ENCODE measurements at places on chromosomes 5 and 9.
A peak's percentile ranks its signal among the peaks of the same experiment; 100 is the strongest.

DNA sequence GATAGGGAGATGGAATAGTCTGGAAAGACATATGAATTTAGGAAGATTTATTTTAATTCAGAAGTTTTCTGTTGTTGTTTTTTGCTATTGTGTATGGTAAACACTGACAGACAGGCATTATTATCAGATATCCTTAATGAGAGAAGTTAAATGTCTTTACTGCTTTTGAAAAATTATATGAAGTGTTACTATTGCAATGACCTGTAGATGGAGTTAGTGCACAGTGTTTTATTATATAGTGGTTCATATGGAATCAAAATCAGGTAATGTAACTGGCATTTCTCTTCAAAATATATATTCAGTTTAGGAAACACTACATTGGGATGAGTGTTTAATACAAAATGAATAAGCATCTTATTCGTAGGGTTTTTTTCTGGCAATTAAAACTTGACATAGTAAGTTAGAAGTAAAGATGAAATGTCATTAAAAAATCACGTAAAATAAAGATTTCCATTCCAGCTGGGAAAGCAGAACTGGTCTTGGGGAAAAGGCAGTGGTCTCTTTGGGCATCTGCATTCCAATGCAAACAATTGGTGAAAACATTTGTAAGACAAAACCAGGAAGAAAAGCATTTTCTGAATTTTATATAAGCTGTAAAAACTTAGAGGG, 3.9 kb downstream of the GABRA1 start:
- DNase-seq, result no peak

- no peak for DNase-seq
Measured at GRCh38 chr5:163402007-163402406, 35.4 kb upstream of the CCNG1 start.

- no peak for DNase-seq
Measured at GRCh38 chr9:8571643-8572042, 772.1 kb upstream of the DMAC1 start.

DNA sequence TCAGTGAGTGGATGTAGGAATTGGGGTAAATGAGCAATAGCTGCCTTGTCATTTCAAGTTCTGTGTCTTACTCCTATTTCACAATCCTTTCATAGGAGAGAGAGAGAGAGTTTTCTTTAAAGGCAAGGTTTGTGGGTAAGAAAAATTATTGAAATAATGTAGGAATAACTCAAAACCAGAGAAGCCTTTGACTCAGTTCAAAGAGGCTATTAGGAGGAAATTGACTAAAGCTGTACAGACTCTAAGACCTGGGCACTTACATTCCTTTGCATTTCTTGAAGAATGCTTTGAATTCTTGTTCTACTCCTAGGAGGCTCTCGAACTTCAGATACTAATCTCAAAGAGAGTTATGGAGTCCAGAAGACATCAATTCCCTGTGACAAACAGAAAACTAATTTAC, 257.1 kb downstream of the FBXL7 start:
- DNase-seq, result no peak

DNA sequence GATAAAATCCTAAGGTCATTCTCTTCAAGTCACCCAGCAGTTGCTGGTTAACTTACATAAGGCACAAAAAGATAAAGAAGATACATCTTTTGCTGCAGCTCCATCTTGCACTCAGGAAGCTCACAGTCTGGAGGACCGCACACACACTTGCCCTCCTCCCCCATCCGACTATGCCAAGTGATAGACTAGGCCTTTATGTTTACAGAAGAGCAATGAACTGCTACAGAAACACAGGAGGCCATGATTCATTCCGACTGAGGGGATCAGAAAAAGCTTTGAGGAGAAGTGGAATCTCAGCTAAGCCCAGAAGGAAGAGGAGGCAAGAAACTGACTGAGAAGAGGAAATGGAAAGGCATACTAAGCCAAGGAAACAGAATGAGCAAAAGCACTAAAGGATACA, 17.4 kb downstream of the NRG2 start:
- no peak for DNase-seq

GRCh38 chr5:159620853-159621540, 290.7 kb upstream of the IL12B start:
- DNase-seq, result no peak

DNA sequence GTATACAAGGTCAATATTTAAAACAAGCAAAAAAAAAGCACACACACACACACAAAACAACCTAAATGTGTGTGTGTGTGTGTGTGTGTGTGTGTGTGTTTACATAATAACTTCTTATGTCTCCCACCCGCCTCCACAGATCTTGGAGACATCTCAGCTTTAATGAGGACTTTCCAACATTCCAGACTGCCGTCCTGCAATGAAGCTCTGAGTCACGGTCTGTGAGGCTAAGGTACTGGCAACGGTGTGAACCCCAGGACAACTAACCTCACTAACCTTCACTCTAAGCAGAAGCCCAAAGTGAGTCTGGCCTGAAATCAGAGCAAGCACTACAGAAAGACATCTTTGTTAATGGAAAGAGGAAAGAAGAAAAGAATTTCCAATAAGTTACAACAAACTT, 22.3 kb downstream of the ZNF474 start:
- no peak for DNase-seq

GRCh38 chr5:83357621-83358231, 113.8 kb upstream of the VCAN start:
- no peak for DNase-seq

DNA sequence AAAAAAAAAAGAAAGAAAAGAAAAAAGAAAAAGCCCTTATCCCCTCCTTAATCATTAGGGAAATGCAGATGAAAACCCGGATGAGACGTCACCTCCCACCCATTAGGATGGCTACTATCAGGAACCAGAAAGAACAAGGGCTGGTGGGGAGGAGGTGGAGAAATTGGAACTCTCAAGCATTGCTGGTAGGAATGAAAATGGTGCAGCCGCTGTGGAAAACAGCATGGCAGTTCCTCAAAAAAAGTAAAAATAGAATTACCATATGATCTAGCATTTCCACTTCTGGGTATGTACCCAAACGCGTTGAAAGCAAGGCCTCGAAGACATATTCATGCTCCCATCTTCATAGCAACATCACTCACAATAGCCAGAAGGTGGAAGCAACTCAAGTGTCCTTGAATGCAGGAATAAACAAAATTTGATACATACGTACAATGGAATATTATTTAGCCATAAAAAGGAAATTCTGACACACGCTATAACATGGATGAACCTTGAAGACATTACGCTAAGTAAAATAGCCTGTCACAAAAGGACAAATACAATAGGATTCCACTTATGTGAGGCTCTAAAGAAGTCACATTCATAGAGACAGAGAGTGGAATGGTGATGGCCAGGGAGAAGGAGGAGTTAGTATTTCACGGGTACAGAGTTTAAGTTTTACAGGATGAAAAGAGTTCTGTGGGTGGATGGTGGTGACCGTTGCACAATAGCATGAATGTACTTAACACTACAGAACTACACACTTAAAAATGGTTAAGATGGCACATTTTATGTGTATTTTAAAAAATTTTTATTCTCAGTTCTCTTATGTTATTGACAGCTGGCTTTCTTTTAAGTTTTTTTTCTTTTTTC, 166.8 kb upstream of the IER5L start:
- no peak for DNase-seq

DNA sequence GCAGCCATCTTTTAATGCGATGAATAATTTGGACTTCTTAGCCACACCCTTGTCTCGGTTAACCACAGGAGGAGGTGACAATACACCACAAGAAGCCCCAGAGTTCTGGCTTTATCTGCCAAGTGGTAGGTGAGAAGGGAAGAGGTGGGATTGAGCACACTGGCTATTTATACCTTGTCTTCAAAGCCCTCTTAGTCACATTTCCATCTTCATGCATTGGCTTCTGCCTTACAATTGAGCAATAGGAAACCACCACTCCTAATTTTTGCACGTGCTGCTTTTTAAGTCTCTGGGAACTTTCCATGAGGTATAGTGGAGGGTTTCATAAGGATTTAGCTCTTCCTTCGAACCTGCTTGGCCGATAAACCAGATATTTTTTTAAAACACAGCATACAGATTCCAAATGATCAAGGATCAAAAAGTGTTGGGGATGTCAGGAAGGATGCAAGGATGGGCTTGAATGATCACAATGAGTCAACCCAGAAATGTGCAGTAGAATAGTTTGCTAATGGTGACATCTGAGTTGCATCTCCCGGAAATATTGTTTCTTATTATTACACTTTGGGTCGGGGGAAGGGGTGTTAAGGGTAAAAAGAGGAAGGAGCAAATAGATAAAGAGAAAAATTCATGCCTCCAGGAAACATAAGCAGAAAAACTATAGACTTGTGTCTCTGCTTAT, 25.5 kb downstream of the PLAC8L1 start:
- DNase-seq, result no peak

- DNase-seq, result no peak
Measured at GRCh38 chr9:78971540-78971939, 600.2 kb upstream of the TLE4 start.

- no peak for DNase-seq
Measured at GRCh38 chr9:34929506-34930102, 28.5 kb upstream of the PHF24 start.

GRCh38 chr5:134892282-134892681, 12.6 kb upstream of the PCBD2 start:
- no peak for DNase-seq

DNA sequence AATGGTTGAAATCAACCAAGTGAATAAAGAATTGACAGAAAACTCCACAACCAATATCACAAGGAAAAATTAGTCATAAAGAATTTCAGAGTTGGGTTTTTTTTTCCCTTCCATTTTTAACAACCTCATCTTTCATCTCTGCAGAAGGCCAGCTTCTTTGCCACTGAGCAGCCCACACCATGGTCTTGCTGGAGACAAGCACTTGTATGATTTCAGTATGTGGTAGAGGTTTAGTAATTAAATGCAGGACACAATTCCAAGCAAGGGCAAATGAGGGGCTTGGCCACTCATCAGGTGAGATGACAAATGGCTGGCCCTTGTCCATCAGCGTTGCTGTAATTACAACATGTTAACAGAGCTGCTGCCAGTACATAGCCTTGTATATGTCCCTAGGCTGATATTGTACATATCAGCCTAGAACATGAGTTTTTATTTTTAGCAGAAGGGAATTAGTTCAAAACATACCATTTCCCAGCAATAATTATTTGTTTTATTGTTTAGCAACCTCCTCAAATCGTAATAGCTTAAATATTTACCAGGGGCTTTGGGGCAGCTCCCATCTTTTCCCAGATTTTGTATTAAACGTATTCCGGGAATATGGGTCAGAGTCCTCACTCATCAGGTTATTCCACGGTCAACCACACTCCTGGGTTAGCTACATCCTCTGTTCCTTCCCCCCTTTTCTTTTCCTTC, 5.0 kb upstream of the C9 start:
- no peak for DNase-seq

GRCh38 chr5:17434982-17435381, 63.0 kb upstream of the TAF11L2 start:
- no peak for DNase-seq

GRCh38 chr5:170316937-170317336, 19.4 kb upstream of the LCP2 start:
- no peak for DNase-seq

GRCh38 chr5:36734422-36734821, 128.0 kb downstream of the SLC1A3 start:
- DNase-seq, result no peak

GRCh38 chr9:72601615-72602014, 80.2 kb downstream of the TMC1 start:
- DNase-seq, result no peak

- no peak for DNase-seq
Measured at GRCh38 chr9:94649100-94649819, 9.9 kb upstream of the FBP1 start.

DNA sequence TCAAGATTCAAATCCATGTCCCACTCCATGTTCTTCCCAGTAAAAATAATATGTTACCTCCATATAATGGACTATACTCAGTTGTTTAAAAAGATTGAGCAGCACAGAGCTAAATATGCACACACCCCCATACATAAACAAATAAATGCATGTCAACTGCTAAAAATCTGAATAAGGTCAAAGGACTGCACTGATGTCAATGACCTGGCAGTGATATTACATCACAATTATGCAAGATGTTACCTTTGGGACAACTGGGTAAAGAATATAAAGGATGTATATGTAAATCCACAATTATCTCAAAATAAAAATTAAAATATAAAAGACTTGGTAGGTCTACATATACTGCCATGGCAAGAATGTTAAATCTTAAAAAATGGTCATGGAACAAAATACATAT, 57.9 kb downstream of the CDK5RAP2 start:
- DNase-seq, result no peak

- no peak for DNase-seq
Measured at GRCh38 chr5:34564710-34565235, 91.4 kb upstream of the RAI14 start.

DNA sequence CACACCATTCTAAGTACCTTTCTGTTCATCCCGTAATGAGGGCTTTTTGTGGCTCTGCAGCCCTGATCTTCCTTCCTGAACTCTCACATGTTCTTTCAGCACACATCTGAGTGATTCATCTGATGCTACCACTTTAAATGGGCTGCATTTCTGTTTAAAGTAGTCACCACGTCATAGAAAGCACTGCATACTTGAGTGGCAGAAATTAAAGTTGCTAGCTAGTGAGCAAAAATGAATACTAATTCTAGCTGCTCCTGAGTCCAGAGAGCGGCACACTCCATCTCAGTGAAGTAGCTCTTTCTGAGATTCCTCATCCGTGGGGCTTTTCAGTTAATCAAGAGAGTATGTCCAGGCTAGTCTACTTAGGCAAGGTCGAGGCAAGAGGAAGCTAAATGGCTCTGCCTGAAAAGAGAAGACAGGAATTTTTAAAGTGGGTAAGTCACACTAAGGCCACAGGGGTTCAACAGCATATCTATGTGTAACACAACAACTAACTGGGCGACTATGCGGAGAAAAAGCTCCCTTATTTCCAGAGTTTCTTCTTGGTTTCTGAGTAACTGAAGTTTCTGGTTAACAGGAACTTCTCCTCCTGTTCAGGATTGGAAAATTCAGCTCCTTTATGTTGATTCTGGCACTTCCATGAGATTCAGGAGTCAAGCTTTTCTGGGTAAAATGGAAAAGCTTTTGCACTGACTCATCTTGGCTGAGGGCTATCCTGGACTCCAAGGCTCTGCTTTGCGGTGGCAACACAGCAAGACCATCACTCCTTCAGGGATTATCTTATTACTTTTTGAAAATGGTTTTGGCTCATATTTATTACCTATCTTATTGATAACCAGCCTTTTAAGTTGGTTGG, 109.5 kb downstream of the TAF11L14 start:
- DNase-seq, result no peak

- no peak for DNase-seq
Measured at GRCh38 chr9:124621371-124622328, 114.5 kb upstream of the NR5A1 start.

- no peak for DNase-seq
Measured at GRCh38 chr9:131494296-131494870, 8.3 kb upstream of the POMT1 start.

DNA sequence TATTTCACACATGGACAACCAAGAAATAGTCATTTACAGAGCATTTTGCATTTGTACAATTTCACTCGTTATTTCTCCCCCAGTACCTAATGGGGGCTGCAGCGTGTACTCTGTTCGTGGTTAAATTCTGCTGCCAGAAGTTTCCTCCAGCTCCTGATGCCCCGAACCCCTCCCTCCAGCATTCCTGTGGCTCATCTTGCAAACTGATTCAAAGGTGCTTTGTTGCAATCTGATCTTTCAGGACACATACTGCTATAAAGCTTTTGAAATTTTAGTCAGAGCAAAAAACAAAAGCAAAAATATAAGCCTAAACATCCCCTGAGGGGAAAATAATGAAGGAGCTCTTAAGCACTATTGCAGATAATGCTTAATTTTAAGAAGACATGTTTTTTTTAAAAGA, 27.7 kb downstream of the UBLCP1 start:
- DNase-seq, result no peak

- DNase-seq, result peak; percentile 67
Measured at GRCh38 chr5:76818844-76819831, at the start of gene F2RL1. F2RL1 (plus strand) TSS chr5:76819030; CDS start chr5:76819183, 153 bp downstream.
